ENCODE measurements at places on chromosomes 16 and 17. TPM values are rescaled to one million over a fixed set of nuclear protein-coding genes. Genes with fewer than 3 reads are reported as not detected.

DNA sequence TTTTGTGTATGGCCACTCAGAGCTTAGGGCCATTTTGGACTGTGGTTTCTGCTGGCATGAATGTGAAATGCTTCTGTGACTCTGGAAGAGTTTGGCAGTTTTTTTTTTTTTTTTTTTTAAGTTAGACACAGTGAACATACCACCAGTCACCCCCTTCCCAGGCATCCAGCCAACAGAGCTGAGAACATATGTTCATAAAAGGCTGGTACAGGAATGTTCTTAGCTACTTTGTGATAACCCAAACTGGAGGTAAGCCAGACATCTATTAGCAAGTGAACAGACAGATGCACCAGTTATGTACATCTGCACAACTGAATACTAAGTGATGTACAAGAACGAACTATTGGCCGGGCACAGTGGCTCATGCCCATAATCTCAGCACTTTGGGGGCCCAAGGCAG is 92.7 kb downstream of the ABCC1 start:
- DNase-seq = no peak

- no peak for DNase-seq
Observed at GRCh38 chr16:74734361-74735161, 33.9 kb upstream of the MLKL start.

DNA sequence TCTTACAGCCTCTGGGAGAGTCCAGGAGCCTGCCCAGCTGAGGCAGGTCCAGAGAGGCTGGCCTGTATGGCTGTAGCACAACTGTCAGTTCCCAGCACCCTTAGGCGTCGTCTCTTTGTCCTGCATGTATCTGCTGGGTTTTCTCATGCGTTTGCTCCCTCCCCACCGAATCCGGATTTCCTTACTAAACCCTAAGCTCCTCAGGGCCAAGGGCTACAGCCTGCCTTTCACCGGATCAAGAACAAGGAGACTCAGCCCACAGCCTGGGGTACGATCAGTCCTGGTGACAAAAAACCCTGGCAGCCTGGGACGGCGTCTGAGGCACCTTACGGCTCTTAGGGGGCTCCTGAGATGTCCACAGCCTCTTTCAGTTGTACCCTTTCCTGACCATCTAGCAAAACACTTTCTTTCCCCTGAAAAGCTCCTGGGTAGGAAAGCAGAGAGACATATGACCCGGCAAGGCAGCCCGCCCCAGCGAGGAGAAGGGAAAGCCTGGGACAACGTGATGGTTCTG is 12.2 kb downstream of the HIC1 start:
- DNase-seq = no peak

- DNase-seq = no peak
Observed at GRCh38 chr16:27526180-27526579, 23.5 kb downstream of the GTF3C1 start.

GRCh38 chr16:64475627-64476351 is 646.1 kb downstream of the CDH11 start:
- DNase-seq = no peak

DNA sequence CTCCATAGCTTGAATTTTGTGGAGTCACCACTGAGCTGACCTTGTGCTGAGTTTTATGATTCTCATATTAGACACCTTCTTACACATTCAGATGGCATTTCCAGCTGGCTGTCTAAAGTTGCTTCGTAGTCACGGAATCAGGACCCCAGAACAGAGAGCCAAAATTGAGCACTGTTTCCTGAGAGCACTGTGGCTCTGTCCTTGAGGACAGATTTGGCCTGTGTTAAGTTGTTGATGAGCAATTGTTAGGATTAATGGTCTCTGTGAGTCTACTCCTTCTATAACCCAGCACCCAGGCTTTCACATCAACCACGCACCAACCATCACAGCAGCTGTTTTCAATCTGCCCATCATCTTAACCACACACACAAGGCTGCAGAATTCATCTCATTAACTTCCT is 277.5 kb upstream of the HSBP1 start:
- DNase-seq = no peak

GRCh38 chr17:2386400-2387085 is 14.3 kb downstream of the MNT start:
- DNase-seq = peak; percentile 82

The C17orf50 gene
- total RNA-seq = not detected

DNA sequence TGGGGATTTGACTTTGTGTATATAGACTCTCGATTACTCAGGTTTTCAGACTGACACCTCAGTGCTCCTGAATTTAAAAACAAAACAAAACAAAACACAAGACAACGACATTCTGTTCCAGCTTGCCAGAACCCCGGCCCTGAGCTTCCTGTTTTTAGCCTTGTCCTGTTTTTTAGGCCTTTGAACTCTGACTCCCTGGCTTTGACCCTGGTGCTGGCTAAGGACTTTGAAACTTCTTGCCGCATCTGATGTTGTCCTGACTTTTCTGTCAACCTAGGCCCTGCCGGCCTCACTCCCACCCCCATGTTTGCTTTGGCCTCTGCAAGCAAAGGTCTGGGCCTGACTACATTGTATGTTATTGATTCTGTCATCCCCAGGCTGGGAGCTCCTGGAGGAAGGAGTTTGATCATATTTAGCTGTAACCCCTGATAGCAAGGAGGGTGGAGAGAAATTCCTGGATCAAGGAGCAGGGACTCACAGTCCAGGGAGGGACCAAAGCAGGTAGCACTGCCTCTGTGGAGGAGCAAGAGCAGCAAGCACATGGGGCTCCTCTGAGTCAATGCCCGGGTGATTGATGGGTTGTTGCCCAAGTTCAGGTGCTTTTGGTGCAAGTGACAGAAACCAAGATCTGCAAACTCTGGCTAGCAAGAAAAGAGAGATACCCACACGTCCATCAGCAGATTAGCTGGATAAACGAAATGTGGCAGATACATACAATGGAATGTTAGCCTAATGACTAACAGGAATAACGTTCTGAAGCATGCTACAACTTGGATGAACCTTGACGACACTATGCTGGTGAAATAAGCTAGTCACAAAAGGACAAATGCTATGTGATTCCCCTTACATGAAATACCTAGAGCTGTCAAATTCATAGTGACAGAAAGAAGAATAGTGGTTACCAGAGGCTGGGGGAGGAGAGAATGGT is 7.7 kb downstream of the CCL16 start:
- DNase-seq = no peak

The ITGB4 gene
- total RNA-seq = 258 TPM

The KAT8 gene
- 93.5 TPM for total RNA-seq

DNA sequence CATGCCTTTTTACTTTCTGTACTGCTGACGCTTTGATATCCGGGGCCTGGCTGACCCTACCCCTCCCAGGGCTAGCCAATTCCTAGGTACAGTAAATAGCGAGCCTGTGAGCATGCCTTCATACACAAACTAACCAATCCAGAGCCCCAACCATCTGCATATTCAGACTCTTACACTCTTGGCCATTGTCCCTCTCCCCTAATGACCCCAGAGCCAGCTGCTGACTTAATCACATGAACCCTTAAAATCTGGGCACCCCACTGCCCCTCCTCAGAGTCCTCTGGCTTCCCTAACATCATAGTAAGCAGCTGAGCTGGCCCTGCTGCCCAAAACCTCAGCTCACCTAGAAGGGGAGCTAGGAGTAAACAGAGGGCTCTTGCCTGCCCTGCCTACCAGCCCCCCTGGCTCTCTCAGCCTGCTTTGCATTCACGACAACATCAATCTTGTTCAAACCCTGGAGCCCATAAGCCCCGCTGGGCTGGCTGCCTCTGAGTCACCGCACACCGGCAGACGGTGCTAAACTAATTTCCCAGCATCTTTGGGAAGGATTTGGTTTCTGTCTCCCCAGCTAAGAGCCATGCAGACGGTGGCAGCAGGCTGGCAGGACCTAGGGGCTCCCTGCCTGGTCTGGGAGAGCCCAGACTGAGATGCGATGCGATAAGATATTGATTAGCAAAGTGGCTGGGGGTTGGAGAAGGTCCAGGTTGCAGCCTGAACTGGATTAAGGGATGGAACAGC is 63.2 kb downstream of the CLEC19A start:
- DNase-seq = no peak

- DNase-seq = peak; percentile 69
Observed at GRCh38 chr16:50683689-50684374, 2.7 kb upstream of the SNX20 start.

- DNase-seq = no peak
Observed at GRCh38 chr16:3023415-3023668, 400 bp downstream of the HCFC1R1 start.

DNA sequence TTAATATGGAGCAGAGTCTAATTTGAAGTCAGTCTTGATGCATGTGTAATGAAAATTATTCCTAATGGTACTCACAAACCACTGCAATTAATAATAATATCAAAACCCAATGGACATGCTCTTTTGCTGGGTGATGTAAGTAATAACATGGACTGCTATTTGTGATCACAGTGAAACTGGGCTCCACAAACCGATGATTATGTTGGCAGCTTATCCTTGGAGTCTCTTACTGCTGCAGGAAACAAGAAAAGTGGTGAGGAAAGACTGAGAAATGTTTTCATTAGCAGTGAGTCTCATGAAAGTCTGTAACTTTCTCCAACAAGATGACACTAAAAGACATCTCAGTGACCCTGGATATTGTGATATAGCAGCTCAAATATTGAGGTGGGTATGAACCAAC is 45.2 kb downstream of the TMEM100 start:
- no peak for DNase-seq

The PRAC1 gene
- total RNA-seq = not detected

DNA sequence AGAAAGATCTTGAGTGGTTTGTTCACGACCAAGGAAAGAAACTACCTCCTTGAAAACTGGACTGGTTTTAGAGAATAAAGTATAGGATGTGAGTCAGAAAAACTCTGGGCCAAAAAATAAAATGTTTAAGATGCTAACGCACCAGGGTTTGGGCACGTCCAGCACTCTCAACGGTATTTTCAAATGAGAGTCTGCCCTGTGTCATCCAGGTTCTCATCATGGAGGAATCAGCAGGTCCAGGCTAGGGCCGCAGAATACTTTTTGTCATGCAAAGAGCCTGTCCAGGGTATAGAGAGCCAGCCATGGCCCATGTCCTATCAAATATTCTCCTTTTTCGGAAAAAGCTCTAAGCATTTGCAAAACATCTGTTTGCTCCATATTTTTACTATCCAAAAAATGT is 2.4 kb downstream of the NXN start:
- no peak for DNase-seq

The USP43 gene
- 14.9 TPM for total RNA-seq

GRCh38 chr17:41734949-41735313 is 488 bp upstream of the HAP1 start:
- DNase-seq = no peak
